Stimulated activated CD8-positive, alpha-beta memory T cell treated with anti-CD3 and anti-CD28 coated beads, Interleukin-7, amount 100 ng/mL, for 1 hour (primary cell): ENCODE measurements at places on chromosomes 7 and 10.

GRCh38 chr7:8724080-8724718 lies 290.8 kb downstream of the NXPH1 start:
- DNase-seq, result no peak

DNA sequence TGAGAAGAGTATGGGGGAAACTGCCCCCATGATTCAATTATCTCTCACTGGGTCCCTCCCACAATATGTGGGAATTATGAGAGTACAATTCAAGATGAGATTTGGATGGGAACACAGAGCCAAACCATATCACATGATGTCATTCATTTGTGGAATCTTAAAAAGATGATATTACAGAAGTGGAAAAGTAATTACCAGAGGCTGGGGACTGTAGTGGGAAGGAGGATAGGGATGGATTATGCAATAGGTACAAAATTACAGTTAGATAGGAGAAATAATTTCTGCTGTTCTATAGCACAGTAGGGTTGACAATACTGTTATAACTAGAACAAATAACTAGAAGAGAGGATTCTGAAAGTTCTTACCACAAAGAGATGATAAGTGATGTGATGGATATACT lies 141.4 kb downstream of the VPS50 start:
- no peak for DNase-seq

DNA sequence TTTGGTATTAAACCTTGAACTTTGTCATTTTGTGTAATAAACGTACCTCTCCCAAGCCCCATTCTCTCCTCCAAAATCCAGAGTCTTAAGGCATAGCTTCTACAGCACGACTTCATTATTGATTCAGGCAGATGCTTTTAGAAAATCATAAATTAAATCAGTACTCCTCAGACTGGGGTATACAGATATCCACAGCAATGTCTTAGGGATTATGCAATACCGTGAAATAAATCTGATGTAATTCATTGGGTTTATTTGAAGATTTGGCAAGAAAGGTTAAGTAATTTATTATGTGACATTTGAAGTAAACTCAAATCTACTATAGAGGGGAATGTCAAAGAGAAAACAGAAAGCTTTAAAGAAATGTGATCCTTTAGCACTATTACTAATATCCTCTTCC lies 246.1 kb upstream of the PLXDC2 start:
- no peak for DNase-seq

DNA sequence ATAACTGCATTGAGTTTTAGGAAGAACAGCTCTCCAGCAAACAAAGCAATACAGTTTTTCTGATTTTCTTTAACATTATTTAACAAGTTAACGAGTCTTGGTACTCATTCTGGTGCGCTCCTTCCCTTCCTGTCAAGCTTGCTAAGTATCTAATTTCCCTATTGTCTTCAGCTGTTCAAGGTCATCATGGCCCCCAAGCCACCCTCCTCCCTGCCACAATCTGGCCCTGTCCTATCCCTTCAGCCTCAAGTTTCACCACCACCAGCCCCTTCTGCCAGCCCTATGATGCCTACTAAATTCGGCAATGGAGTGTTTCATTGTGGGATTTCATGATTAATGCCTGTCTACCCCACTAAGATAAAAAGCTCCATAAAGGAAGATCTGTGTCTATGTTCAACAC lies 121.0 kb downstream of the SORCS1 start:
- no peak for DNase-seq

- no peak for DNase-seq
These were observed 10.4 kb downstream of the ZNF365 start for GRCh38 chr10:62384447-62385081.

DNA sequence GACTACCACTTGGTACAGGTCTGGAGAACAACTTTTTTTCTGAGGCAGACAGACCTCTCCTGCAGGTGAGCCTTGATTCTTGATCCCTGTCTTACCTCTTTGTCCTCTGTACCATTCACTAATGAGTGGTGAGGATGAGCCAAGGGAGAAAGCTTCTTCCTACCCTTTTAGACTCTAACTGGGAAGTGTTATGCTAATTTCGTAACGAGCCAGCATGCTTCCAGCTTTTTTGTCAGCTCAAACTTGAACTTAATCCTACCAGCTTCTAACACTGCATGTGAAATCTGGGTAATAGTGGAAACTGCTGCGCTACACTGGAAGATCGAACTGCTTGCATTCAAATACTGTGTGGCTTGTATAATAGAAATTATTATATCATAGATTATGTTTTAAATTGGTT lies 87.0 kb downstream of the NEUROD6 start:
- no peak for DNase-seq

- no peak for DNase-seq
These were observed 4.9 kb downstream of the ARMC3 start for GRCh38 chr10:22932626-22933370.

DNA sequence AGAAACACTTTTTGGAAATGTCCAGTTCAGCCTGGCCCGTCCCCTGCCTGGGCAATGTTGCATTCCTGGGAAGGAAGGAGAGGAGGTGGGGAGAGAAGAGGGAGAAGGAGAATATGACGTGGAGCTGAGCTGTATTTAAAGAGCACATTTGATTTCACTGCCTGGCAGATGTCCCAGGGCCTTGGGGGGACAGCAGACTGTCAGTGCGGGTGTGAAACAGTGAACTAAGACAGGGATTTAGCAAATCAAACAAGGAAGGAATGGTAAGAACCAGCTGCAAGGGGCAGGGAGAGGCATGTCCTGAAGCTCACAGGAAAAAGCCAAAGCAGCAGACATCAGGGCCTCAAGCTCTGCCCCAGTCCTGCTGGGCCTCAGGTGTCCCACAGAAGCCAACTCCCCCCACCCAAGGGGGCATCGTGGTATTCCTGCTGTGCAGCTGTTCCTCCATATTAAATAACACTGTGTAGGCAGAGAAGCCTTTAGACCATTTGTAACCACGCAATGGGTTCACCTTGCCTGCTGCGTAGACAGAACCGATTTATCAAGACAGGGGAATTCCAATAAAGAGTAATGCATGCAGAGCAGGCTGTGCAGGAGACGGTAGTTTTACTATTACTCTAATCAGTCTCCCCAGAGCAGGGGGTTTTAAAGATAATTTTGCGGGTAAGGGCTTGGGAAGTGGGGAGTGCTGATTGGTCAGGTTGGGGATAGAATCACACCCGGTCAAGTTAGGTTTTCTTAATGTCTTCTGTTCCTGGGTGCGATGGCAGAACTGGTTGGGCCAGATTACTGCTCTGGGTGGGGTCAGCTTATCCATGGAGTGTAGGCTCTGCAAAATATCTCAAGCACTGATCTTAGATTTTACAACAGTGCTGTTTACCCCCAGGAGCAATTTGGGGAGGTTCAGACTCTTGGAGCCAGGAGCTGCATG lies 18.3 kb downstream of the LEP start:
- no peak for DNase-seq

DNA sequence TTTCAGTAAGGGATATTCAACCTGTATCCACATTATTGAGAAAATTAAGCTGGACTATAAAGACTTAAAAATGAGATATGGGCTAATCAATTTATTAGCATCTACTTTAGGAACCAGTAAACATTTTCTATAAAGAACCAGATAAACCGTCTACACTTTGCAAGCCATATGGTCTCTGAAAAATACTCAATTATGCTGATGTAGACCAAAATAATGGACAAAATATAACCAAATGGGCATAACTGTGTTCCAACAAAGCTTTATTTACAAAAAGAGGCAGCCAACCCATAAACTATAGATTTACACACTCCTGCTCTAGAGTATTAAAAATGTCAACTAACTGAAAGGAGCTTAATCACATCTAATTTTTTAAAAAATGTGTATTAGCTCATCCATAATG lies 42.3 kb downstream of the TNPO3 start:
- DNase-seq, result no peak

GRCh38 chr7:155533120-155533826 lies 13.1 kb downstream of the CNPY1 start:
- DNase-seq, result no peak

DNA sequence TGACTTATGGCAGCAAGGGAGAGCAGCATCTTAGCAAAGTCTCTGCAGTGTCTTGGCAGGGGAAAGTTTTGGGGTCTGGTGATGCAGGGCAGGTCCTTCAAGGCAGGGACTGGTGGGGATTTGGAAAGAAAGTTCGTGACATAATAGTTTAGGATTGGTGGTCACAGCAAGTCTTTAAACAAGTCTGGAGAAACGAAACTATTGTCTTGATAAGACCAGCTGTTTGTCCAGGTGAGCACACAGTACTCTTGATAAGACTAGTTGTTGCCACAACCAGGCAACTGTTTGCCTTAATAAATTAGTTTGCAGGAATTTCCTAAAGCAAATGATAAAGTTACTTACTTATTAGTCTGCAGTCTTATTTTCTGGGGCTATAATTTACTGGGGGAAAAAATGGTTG lies 136.1 kb downstream of the AKR1D1 start:
- no peak for DNase-seq

GRCh38 chr7:1895664-1896515 lies 225.8 kb downstream of the ELFN1 start:
- DNase-seq, result no peak

- no peak for DNase-seq
These were observed 9.4 kb upstream of the CYCS start for GRCh38 chr7:25134358-25135010.

- no peak for DNase-seq
These were observed 296.5 kb upstream of the PITRM1 start for GRCh38 chr10:3468919-3469638.

DNA sequence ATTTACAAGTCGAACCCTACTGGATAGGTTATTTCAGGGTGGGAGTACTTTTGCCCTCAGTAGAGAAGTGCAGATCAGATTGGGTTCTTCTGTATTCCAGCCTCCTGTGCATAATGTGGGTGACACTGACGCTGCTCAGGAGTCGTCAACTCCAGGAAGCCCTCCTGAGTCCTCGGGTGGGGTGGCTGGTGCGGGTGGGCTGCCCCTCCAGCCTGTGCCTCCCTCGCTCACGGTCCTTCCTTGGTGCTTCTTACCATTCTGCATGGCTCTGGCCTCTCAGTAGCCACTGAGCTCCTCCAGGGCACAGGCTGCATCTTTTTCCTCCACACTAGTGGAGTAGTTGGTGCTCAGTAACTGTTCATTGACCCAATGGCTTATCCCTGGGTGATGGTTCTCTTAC lies 4.3 kb downstream of the CDH23 start:
- no peak for DNase-seq

DNA sequence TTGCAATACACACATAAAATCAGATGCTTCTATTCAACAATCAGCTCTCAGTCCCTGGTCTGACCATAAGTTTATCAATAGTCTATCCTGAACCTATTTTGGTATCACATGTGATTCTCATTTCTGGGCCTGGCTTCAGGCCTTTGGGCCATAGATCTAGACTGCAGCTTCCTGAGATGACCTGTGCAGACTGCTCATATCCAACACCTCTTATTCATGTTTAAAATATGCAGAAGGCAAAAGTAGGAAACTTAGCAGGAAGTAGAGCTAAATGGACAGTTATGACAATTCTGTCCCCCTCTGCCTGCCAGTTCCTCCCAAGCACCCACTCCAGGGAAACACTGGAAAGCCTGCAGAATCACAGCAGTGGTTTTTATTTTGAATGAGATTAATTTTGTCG lies 53.3 kb downstream of the C7orf25 start:
- DNase-seq, result no peak

GRCh38 chr10:4846775-4847174 lies 20.8 kb downstream of the AKR1E2 start:
- no peak for DNase-seq

DNA sequence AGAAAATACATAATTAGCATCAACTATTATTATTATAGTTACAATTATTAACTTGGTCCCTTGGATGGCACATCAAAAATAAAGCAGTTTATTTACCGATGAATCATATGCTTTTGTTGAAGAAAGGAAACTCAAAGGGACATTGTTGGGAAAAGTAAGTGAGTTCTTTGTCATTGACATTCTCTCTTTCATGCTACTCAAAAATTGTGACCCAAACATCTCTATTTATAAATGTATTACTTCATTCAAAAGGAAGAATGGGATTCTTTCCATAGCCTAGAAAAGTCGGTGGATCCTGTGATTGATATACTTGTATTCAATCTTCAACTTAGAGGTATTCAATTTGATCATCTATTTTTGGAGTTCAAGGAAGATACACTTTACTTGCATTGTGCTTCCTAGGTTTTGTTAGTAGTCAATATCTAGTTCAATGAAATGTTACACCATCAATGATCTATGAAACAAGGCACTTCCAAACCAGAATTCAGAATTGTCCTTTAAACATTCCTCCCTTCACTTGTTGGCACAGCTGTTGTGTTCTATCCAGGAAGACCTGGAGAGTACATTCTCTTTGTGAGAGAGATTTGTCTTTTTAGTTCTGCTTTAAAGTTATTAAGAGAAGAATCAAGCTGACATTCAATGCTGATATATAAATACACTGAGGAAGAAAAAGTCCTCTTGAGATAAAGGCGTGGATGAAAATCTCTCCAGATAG lies 235.2 kb downstream of the TMEM26 start:
- DNase-seq, result no peak
